Kidney glomerular epithelial cell (primary cell): ENCODE measurements at places on chromosomes 16 and 17.

DNA sequence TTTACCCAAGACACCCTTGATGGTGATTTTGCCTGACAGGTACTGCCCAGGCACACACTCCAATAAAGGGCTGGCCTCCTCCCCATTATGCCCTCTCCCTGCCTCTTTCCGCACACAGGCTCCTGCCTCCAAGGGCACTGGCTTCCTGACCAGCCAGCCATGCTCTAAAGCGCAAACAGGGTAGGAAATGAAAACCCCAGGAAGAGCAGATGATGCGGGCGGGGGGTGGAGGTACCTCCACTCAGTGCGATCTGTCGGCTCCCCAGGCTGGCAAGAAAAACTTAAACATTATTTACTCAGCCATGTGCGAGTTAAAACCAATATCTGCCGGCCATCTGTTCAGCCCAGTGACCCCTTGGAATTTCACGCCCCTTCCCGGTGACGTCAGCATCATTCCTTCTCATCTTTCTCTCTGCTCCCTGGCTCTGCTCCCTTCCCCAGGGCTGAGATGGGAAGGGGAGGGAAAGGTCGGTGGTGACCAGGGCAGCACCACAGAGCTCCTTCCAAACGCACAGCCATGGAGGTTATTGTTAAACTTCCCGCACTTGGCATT is 262.5 kb downstream of the CBLN1 start:
- DNase-seq, result peak; percentile 80

- no peak for DNase-seq
These were observed 1.2 kb downstream of the SSTR5 start for GRCh38 chr16:1073566-1074378.

DNA sequence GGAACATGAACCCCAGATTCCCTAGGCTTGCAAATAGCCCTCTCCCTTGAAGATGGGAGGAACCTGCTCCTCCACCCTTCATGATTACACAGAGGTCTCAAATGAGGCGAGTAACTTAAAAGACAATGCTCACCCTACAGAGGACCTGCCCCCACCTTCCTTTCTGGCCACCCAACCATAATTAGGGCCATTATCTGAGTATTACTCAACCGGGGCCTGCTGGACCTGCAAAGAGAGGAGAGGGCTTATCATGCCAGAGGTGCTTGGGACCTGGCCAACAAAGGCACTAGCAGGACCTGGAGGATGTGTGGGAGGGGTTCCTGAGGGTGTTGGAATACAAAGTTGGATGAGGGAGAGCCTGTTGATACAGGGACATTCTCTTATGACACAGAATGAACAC is 42.4 kb downstream of the RNF157 start:
- DNase-seq, result no peak

GRCh38 chr16:49599281-49599680 is 225.7 kb downstream of the C16orf78 start:
- DNase-seq, result no peak

GRCh38 chr17:20105539-20106280 is 96.6 kb downstream of the SPECC1 start:
- no peak for DNase-seq

GRCh38 chr17:29627951-29628350 is 5.2 kb upstream of the CORO6 start:
- DNase-seq, result no peak

GRCh38 chr16:65538976-65539375 is 417.1 kb upstream of the CDH11 start:
- no peak for DNase-seq
